ENCODE measurements at places on chromosomes 16 and 17. TPM values are rescaled to one million over a fixed set of nuclear protein-coding genes. Genes with fewer than 3 reads are reported as not detected.

Gene PRSS53
- 7.4 TPM for total RNA-seq

Gene HOXB8
- 19.2 TPM for total RNA-seq

Gene SLC47A1
- total RNA-seq, result 3.8 TPM

Gene NXPH3
- 2.1 TPM for total RNA-seq

Gene SEZ6L2
- 1.7 TPM for total RNA-seq

Gene ITGB4
- total RNA-seq, result 80.0 TPM

Gene KRT28
- not detected for total RNA-seq

Gene MAPT
- 0.35 TPM for total RNA-seq

Gene HS3ST6
- total RNA-seq, result not detected

Gene CD7
- total RNA-seq, result not detected

Gene SLC4A1
- not detected for total RNA-seq

Gene CMTM1
- total RNA-seq, result 3.6 TPM

Gene CA7
- 39.8 TPM for total RNA-seq

Gene SEPTIN1
- 8.4 TPM for total RNA-seq

Gene CFAP119
- total RNA-seq, result 17.3 TPM

Gene TSPAN10
- total RNA-seq, result not detected

Gene HBM
- total RNA-seq, result not detected

Gene SRCIN1
- total RNA-seq, result 7.4 TPM

Gene C17orf78
- total RNA-seq, result 48.3 TPM

Gene ZG16
- 9.9 TPM for total RNA-seq

Gene SP6
- total RNA-seq, result 27.0 TPM

Gene SLC22A31
- total RNA-seq, result 0.53 TPM

Gene TBX6
- total RNA-seq, result 3.4 TPM

Gene ZC3H7A
- 55.5 TPM for total RNA-seq

Gene THOC6
- 26.1 TPM for total RNA-seq

Gene CCR7
- total RNA-seq, result 3.1 TPM

Gene TMEM235
- total RNA-seq, result not detected

Gene SLC6A2
- not detected for total RNA-seq

Gene UNC13D
- total RNA-seq, result 16.2 TPM

Gene ZNF624
- total RNA-seq, result 7.4 TPM

Gene ASPHD1
- not detected for total RNA-seq

Gene FAM20A
- total RNA-seq, result not detected

Gene ABCA10
- 19.4 TPM for total RNA-seq

Gene SLC16A6
- 1.1 TPM for total RNA-seq

Gene RFWD3
- 33.8 TPM for total RNA-seq

Gene CIBAR2
- total RNA-seq, result not detected

Gene PRR29
- total RNA-seq, result not detected

Gene TAC4
- total RNA-seq, result not detected

Gene UMOD
- not detected for total RNA-seq

Gene BAIAP3
- total RNA-seq, result 17.9 TPM

Gene HOXB13
- not detected for total RNA-seq

Gene MEOX1
- 2.6 TPM for total RNA-seq

Gene PPL
- total RNA-seq, result 55.9 TPM

Gene MBTPS1
- total RNA-seq, result 104 TPM

Gene SECTM1
- total RNA-seq, result 10.7 TPM

Gene MPP2
- total RNA-seq, result not detected

Gene WFIKKN1
- total RNA-seq, result 6.2 TPM

Gene ATP1B2
- not detected for total RNA-seq

Gene HAS3
- 1.1 TPM for total RNA-seq

Gene DYNLL2
- total RNA-seq, result 23.9 TPM

Gene CISD3
- 46.6 TPM for total RNA-seq

Gene MAF
- total RNA-seq, result 277 TPM

Gene PYDC1
- total RNA-seq, result not detected

Gene NPIPB8
- not detected for total RNA-seq

Gene SLC52A1
- total RNA-seq, result not detected

Measured in Peyer's patch (tissue), 4 donors.